ENCODE measurements at places on chromosomes 13 and 19. TPM values are rescaled to one million over a fixed set of nuclear protein-coding genes. Genes with fewer than 3 reads are reported as not detected.

The PPM1N gene
- 0.40 TPM for total RNA-seq

- no peak for DNase-seq
These were observed 4.3 kb downstream of the CCER2 start for GRCh38 chr19:38907670-38908069.

DNA sequence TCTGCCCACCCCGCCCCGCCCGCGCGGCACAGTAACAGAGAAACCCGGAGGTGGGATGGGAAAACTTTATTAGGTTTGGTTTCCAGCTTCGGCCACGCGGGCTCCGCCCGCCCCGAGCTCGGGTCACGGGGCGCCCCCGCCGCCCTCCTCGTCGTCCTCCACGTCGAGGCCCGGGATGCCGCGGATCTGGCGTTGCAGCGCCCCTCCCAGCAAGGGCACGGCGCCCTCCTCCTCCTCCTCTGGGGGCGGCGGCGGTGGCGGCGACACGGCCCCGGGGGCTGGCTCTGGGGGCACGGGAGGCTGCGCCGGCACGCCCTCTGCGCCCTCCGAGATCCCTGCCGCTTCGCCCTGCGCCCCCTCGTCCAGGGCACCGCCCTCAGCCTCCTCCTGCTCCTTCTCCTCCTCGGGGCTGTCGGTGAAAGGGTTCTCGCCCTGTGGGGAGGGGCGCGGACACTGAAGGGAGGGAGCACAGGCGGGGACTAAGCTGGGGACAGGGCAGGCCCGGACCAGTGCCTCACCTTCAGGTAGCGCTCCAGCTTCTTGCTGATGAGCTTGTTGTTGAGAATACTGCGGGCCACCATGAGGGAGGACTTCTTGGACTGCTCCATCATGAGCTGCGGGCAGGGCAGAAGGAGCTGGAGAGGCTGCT lies 536 bp upstream of the AKAP8 start:
- no peak for DNase-seq

The SHD gene
- not detected for total RNA-seq

The C19orf81 gene
- 2.7 TPM for total RNA-seq

The IZUMO2 gene
- not detected for total RNA-seq

The LRRC8E gene
- 2.1 TPM for total RNA-seq

DNA sequence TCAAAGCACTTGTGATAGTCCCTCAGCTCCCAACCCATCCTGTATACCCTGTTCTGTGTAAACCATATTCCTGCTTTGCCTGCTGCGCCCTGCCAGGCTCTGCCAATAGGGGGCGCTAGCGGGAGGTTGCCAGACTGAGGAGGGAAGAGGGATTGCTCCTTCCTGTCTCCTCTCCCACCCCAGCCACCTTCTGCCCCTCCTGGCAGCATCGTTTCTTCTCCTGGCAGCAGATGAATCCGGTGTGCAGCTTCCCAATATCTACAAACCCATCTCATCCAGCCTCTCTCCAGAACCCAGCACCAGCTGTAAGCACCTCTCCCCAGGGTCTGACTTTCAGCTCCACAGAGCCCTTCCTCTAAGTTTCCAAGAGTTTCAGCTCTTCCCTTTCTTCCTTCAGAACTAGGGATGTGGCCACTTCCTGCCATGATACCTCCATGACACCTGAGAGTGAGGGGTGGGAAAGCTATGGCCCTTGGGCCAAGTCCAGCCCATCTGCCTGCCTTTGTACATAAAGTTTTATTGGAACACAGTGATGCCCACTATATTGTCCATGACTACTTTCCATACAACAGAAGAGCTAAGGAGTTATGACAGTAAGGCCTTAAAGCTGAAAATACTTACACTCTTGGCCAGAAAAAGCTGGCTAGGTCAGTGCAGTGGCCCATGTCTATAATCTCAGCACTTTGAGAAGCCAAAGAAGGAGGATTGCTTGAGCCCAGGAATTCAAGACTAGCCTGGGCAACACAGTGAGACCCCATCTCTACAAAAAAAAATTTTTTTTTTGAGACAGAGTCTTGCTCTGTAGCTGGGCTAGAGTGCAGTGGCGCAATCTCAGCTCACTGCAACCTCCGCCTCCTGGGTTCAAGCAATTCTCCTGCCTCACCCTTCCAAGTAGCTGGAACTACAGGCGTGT lies 34.5 kb upstream of the ATP1A3 start:
- DNase-seq, result no peak

GRCh38 chr13:53885997-53886396 lies 857.4 kb downstream of the OLFM4 start:
- no peak for DNase-seq

DNA sequence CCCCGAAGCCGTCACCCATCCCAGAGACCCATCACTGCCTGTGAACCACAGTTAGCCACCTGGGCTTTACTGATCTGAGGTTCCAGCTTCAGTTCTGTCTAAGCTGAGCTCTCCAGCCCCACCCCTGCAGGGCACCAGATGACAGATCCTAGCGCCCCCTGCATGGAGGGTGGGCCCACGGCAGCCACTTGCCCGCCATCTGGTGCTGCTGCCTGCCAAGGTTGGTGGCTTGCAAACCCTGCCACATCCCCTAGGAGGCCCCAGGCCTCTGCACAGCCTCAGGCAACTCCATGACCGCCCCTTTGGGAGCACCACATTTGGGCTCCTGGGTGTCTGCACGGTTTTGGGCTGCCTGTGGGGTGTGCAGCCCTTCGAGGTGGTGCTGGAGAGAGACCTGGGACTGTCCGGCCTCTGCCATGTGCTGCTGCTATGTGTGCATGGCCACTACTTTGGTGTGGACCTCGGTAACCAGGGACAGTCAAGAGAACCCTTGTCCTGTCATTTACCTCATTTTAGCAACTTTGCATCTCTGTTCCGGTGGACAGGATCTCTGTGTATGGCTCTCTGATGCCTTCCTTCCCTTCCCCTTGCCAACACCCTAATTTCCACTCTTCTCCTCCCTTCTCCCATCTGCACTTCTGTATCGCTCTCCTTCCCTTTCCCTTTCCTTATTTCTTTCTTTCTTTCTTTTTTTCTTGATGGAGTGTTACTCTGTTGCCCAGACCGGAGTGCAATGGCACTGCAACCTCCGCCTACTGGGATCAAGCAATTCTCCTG lies 17.4 kb upstream of the SDHAF1 start:
- no peak for DNase-seq

The ZNF471 gene
- 18.0 TPM for total RNA-seq

The CYP2B6 gene
- total RNA-seq, result 0.15 TPM

GRCh38 chr13:79534596-79534995 lies 53.6 kb downstream of the NDFIP2 start:
- no peak for DNase-seq

DNA sequence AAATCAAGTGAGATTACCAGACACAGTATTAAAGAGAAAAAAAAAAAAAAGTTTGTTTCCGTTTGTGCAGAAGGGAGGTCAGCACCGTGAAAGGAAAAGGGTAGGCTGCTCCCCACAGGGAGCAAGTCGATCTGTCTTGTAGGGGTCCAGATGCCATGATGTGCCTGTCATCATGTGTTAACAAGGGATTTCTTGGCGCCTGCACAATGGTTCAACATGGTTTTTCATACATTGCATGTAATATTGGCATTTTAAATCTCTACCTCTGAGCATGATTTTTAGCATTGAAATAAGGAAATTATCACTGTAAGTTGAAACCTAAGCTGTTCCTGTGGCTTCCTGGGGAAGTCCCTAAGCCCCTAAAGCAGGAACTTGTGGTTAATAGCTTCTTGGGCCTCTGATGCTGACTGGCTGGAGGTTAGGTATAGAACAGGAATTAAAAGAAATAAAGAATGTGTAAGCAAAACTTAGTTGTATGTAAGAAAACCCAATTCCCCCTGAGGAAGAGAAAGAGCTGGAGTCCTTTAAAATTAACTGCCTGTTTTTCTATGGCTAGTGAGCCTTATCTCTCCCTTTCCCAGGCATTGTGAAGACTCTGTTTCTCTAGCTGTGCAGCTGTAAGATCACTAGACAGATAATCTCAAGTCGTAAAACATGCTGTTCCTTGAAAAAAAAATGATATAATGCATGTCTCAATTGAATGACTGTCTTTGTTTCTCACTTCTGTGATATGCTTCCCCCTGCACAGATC lies 7.4 kb upstream of the FCGBP start:
- DNase-seq, result no peak

DNA sequence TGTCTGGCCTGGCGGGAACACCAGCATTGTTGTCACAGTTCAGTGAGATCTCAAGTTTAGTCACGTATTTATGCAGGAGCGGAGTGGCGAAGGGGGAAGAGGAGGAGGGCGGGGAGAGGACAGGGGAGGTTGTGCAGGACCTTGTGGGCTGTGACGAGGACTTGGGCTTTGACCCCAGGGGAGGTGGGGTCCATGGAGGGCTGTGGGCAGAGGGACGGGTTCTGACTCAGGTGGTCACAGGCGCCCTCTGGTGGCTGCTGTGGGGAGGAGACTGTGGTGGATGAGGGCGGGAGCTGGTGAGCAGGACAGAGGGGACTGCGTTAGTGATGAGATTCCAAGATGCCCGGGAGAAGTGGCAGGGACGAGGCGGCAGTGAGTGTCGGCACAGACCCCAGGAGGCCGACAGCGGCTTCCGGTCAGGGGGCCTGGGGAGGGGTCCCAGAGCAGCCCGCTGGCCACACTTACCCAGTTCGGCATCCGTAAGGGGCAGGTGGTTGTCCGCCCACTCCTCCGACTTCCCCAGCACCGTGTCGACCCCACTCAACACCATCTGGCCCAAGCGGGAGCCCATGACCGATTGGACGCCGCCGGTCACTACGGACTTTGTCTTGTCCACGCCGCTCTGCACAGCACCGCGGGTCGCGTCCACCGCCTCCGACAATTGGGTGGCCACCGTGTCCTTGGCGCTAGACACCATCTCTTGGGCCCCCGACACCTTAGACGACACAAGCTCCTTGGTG lies 15.7 kb downstream of the PLIN3 start:
- DNase-seq, result peak; percentile 61

The YJEFN3 gene
- 2.0 TPM for total RNA-seq

The RNF17 gene
- not detected for total RNA-seq

GRCh38 chr13:33263976-33264619 lies 21.5 kb downstream of the STARD13 start:
- DNase-seq, result no peak

The VSIG10L gene
- 2.6 TPM for total RNA-seq

DNA sequence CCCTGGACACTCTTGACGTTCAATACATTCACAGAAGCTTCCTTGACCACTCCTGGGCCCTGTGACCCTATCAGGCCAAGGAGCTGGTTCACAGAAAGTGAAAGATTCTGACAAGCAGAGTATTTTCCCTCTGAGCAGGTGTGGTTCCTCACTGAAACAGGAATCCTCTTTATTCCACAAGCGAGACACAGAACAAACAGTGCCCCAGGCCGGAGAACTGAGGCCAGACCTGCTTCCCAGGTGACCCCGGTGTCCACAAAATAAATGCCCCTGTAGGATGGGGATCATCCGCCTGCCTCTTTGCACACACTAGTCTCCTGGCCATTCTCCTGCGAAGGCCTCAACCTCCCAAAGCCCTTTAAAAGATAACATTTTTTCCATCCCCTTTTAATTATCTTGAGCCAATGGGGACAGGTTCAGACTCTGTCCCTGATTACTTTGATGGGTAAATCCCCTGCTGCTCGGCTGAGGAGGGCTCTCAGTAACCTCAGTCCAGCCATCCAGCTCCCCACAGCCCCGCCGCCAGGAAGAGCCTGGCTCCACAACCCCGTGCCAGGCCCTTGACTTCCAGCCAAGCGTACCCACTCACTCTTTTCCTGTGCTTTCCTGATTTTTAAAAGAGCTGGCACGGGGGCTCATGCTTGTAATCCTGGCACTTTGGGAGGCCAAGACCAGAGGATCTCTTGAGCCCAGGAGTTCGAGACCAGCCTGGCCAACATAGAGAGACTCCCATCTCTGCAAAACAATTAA lies 129.1 kb downstream of the FOXO1 start:
- DNase-seq, result no peak

The ZNF587B gene
- total RNA-seq, result 7.8 TPM

- peak; percentile 59 for DNase-seq
These were observed 2.0 kb downstream of the PTH2 start for GRCh38 chr19:49421039-49421877.

- DNase-seq, result no peak
These were observed 10.4 kb downstream of the XAB2 start for GRCh38 chr19:7618771-7619510.

- DNase-seq, result no peak
These were observed 4.0 kb upstream of the ZNF8 start for GRCh38 chr19:58274771-58275201.

GRCh38 chr13:70162141-70162540 lies 53.9 kb upstream of the KLHL1 start:
- DNase-seq, result no peak

DNA sequence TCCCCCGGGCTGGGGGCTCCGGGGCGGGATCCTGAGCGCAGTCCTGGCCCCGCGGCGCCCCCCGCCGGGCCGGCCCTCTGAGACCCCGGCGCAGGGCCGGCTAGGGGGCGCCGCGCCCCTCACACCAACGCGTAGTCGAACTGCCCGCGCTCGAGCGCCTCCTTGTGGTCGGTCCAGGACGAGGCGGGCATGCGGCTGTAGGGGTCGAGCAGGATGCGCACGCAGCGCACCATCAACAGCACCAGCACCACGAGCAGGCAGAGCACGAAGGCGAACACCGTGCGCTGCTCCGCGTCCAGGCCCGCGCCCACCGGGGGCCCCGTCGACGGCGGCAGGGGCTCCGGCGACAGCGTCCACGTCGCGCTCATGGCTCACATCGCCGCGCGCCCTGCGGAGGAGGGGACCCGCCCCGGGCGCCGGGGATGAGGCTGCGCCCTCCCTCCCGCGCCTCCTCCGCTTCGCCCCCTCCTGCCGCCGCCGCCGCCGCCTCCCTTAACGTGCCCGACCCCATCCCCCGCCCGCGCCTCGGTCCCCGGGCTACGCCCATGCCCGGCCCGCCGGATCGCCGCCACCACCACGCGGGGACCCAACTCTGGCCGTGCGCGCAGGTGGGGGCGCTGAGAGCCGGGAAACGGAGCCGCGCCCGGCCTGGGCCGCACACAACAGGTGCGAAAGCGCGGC lies 624 bp downstream of the CTXN1 start:
- peak; percentile 64 for DNase-seq

The KLK4 gene
- total RNA-seq, result not detected

The CBY2 gene
- total RNA-seq, result not detected

GRCh38 chr19:40921005-40921897 lies 39.2 kb upstream of the CYP2A7 start:
- peak; percentile 64 for DNase-seq

GRCh38 chr19:44818466-44819031 lies 9.6 kb downstream of the BCAM start:
- no peak for DNase-seq

- DNase-seq, result peak; percentile 49
These were observed 117.4 kb downstream of the ESD start for GRCh38 chr13:46679369-46680120.

The TEX101 gene
- not detected for total RNA-seq

The MYO16 gene
- total RNA-seq, result under 0.01 TPM

DNA sequence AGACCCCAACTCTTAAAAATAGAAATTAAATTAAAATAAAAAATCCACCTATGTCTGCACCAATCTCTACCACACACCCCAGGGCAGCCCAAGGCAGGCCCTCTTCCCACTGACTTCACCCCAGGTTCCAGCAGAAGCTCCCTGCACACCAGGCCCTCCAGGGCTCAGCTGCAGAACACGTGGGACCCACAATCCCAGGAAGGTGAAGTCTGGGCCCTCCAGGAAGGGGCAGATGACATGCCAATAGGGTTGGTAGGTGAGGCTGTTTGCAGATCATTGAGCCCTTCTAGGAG lies 19.2 kb upstream of the VSTM2B start:
- DNase-seq, result no peak

Measured in ovary (tissue), 10 donors.